Brain (organoid and tissue), 16 donors: ENCODE measurements at places on chromosomes 7 and 10.
A peak's percentile ranks its signal among the peaks of the same experiment; 100 is the strongest.

GRCh38 chr10:129621062-129621461 lies 154.0 kb downstream of the MGMT start:
- DNase-seq = no peak

GRCh38 chr10:32167450-32167849 lies 111.2 kb upstream of the KIF5B start:
- DNase-seq = no peak

DNA sequence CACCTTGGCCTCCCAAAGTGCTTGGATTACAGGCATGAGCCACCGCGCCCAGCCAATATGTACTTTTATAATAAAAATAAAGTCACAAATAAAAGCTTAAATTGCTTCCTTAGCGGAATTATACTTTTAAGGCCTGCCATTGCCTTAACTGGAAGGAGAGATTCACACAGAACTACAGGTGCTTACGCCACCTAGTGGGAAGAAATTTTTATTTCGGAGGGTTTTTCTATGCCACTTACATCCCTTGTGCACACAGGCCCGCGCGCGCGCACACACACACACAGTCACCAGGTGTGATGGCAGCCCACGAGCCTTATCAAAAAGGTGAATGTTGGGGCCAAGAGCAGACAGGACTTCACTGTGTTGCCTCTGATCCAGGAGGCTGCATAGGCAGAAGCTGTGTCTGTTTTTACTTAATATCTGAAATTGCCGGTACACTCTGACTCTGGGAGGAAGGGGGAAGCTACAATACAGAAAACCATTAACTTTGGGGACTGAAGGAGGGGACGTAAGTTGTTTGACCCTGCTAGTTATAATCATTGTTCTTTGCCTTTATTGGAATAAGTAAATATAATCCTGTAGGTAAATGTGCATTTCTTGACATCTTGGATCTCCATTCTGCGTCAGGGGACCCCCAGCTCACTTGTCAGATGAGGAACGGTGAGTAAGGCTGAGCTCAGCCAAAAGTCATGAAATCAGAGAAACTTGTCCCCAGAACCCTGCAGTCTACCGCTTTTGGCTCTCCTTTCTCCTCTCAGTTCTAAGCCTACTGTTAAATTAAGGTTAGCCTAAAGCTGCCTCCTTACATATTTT lies 87.1 kb downstream of the SLC16A9 start:
- peak; percentile 92 for DNase-seq

GRCh38 chr10:96301616-96302015 lies 2.6 kb upstream of the DNTT start:
- no peak for DNase-seq

- peak; percentile 38 for DNase-seq
These were observed 162.2 kb downstream of the PFKFB3 start for GRCh38 chr10:6364893-6365292.

- no peak for DNase-seq
These were observed 4.2 kb downstream of the KBTBD2 start for GRCh38 chr7:32887395-32887794.

- DNase-seq = no peak
These were observed 10.9 kb upstream of the KIAA1549 start for GRCh38 chr7:138992052-138992531.

DNA sequence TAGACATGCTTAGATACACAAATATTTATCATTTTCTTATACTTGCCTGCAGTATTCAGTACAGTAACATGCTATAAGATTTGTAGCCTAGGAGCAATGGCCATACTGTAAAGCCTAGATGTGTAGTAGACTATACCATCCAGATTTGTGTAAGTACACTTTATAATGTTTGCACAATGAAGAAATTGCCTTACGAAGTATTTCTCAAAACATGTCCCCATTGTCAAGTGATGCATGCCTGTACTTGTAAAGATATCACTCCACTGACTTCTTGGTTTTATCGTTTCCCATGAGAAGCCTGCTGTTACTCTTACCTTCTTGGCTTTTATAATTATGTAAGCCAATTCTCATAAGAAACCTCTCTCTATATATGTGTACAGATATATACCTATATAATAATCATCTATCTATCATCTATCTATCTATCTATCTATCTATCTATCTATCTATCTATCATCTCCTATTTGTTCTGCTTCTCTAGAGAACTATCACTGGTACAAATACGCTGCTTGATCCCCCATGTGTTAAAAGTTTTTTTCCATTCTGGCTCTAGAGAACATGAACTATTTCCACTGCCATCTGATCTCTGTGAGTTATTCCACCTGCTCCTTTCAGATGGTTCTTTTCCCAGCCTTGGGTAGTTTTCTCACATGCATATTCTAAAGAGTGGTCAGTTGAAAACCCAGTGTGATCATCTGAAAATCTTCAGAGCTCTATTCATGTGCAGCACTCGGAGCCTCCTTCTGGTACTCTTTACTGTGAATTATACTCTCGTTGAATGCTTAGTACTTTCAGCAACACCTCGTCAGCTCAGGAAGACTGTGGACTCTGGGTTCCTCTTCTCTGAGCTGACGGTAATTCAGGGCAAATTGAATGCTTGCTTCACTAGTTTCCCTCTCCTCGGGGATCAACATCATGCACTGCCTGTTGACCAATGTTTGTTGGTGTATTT lies 14.5 kb upstream of the VCL start:
- DNase-seq = no peak

GRCh38 chr10:86785968-86786367 lies 29.5 kb downstream of the BMPR1A start:
- DNase-seq = no peak

GRCh38 chr10:25938405-25938804 lies 4.4 kb downstream of the MYO3A start:
- no peak for DNase-seq

GRCh38 chr7:30905078-30906012 lies 6.3 kb upstream of the AQP1 start:
- no peak for DNase-seq

DNA sequence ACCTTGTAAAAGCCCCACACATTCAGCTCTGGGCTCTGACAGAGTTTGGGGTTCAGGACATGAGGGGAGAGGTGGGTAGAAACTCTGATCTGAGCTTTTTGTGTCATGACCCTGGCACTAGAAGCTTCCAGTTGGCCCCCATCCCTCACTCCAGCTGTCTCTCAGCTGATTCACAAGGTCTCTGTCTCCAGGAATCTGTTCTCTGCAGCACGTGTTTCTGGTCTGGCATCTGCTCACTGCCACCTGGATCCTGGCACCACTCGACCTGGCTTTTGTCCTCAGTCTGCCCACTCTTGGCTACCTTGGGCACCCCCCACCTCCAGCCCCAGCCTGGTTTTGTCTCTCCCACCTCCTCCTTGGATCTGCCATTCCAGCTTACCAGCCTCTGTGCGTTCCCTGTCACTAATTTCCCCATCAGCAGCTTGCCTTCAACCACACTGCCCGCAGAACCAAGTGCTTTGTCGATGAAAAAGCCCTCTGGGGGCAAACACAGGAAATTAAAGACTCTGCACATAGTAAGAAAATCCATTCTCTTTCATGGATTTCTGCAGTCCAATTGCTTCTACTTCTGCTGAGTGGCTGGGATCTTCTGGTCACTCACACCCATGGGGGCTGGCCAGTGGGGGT lies 18.3 kb upstream of the ADCYAP1R1 start:
- DNase-seq = no peak

GRCh38 chr7:15284396-15284795 lies 277.4 kb downstream of the AGMO start:
- DNase-seq = no peak

DNA sequence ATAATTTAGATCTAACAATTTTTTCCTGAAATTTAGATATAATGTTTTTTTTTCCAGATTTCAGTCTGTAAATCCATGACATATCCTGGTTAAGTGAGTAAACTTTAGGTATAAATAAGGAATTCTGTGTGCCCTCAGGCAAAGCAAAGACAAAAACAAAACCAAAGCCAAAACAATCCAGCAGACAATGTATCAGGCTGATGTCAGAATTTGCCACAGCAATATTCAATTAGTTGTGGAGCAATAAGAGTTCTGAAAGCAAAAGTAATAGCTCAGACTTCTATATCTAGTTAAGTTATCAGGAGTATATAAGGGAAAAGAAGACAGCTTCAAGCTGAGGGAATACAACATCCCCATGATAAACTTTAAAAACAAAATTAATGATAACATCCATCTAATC lies 82.0 kb downstream of the MKX start:
- no peak for DNase-seq

DNA sequence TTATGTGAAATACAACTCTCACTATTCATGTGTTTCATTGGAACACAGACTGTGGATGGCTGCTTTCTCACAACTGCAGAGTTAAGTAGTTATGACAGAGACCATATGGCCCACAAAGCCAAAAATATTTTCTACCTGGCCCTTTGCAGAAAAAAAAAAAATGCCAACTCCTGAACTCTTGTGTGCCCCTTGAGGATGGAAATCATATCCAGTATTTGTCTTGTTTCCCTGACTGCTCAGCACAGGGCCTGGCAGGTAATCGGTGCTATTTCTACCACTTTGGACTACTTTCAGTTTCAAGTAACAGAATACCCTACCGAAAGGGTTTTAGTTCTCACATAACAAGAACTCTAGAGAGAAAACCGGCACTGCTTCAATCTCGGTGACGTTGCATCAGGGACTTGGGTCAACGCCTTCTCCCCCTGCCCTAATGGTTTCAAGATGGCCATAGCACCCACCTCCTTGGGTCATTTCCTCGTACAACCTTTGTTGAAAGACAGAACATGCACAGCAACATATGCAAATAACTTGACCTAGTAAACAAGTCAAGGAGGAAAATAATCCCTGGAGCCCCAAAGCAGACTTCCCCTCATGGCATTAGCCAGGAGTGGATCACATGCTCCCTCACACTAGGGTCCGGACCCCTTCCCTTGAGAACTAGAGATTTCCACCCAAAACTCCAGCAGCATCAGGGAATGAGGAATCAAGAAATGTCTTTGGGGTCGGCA lies 11.8 kb upstream of the GPNMB start:
- DNase-seq = no peak

DNA sequence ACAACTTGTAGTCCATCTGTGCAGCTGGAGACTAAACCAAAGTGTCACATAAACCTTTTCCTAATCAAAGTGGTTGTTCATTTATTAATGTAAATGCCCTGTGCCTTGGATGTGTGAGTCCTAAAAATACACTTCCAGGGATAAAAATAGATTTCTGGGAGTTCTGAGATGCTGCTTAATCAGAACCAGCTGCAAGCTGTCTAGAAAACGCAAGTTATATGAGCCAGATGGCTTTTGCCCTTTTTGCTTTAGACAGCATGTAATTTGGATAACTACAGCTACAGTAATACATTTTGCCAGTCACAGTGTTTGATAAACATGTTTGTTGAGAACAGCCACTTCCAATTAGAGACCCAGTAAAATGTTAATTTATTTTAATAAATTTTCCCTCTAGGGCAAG lies 185.1 kb upstream of the PRPS1L1 start:
- no peak for DNase-seq

DNA sequence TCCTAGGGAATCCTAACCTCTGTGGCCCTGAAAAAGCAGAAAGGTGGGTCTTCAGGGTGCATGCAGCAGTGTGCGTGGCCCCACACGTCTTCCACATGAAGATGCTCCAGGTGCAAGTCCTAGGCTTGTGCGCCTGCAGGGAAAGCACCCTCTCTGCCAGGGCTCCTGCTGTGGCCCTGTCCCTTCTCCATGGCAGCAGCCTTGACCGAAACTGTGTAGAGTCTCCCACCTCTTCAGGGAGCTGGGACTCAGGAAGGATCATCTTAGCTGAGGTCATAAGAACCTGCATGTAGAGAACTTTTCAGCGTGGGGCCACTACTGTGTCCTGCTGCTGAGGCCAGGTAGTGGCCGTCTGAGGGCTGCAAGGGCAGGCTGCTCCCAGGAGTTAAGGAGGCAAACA lies 6.3 kb upstream of the CSGALNACT2 start:
- no peak for DNase-seq

GRCh38 chr10:3206511-3207157 lies 34.1 kb upstream of the PITRM1 start:
- no peak for DNase-seq

DNA sequence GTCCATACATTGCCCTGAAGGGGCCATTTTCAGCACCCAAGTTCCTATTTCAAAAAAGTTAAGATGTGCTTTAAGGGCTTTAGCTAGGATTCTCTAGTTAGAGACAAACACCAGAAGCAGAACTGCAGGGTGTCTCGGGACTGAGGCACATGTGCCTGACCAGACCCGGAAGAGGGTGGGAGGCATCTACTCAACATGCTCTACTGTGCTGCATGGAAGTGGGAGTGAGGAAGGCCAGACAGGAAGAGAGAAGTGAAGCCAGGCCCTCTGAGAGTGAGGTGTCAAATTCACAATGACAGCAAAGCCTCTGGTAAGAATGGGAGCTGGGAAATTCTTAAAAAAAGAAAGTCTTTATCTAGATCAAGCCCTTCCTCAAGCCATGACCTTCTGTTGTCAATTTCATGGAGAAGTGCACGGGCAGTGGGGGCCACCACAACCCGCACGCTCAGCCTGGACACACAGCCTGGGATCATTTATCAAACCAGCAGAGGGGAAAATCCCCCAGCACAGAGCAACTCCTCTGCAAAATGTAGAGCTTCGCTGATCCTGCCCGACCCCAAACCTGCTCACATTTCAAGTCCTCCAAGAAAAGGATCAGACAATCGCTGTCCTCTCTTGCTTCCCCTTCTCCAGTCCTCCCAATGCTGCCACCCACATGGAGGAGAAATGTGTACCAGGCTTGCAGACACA lies 38.7 kb downstream of the PLXNA4 start:
- no peak for DNase-seq

DNA sequence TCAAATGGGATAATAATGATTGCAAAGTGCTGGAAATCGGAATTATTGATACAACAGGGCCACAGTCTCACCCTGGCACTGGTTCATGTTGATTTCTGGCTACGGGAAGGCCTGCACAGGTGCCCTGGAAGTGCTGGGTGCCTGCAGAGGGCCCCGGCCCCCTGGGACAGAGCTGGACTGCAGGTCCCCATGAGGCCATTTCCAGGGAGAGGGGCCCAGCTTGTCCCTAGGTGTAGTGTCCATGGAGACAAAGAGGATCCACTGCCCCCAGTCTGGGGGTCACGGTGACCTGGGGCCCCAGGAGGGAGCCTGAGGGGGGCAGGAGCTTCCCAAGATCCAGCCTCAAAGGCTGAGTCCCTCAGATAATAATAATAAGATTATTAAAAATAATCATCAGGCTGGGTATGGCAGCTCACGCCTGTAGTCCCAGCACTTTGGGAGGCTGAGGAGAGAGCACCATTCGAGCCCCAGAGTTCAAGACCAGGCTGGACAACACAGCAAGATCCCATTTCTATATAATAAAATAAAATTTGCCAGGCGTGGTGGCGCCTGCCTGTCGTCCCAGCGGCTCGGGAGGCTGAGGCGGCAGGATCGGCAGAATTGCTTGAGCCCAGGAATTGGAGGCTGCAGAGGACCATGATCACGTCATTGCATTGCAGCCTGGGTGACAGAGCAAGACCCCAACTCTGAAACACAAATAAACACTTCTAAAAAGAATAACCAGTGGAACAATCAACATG lies 98.1 kb downstream of the MICALL2 start:
- DNase-seq = no peak

DNA sequence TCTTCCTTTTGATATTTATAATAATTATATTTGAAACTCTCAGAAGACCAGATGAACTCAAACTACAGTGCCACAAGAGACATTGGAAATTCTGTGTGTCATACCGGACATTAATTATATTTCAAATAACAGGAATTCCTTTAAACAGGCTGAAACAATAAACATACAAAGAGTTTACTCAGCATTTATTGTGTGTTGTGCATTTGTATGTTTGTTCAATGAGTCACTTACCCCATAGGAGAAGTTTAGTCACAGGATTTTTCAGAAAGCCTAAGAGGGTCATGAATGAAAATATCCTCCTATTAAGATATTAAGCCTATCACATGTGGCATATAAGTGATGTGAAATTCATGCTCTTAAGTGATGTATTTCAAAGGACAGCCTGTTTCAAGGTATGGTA lies 566.8 kb downstream of the CNTNAP2 start:
- DNase-seq = no peak

- DNase-seq = no peak
These were observed 743 bp upstream of the PITRM1 start for GRCh38 chr10:3173171-3173878.
